ENCODE measurements at places on chromosomes 3 and 15.

DNA sequence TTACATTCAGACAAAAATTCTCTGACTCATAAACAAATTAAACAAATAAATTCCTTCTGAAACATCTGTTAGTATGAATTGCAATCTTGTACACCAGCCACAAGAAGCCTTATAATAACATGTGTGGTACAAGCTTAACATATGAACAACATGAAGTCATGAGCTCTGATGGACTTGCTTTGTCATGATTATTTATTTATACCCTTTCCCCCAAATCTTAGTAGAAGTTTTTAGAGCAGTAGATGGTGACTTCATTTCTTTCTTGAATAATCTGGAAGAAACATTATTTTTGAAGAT is 633.4 kb downstream of the EPHA3 start:
- no peak for DNase-seq

DNA sequence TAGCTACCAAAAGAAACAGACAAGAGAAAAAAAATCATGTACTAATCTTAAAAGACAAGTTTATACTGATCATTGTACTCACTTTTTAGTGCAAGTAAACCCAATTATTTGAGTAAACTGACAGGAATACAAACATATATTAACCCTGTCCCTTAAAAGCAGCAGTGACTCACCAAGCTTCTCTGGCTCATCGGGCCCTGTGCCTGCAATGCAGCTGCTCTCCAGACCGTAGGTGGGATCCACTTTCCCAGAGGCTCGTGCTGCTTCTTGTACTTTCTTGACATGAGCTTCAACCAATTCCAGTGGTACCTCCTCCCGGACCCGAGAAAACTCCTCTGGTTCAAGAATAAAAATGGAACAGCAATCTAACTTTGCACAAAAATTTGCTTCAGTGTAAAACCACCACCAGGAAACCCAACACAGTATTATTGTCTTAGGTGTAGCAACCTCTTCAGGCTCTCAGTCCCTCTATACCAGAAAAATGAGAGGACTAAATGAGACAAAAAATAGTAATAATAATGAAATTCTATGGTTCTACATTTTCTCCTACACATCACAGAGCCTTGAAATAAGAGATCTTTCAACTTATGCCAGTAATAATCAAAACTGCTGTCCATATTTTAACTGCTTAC is 82.6 kb upstream of the CSPG5 start:
- DNase-seq, result no peak

GRCh38 chr15:78092261-78093041 is at the start of gene SH2D7:
Gene SH2D7, plus strand, starts transcription at chr15:78092561. Its CDS starts 24 bp downstream, at chr15:78092585.
- DNase-seq, result peak; percentile 24

DNA sequence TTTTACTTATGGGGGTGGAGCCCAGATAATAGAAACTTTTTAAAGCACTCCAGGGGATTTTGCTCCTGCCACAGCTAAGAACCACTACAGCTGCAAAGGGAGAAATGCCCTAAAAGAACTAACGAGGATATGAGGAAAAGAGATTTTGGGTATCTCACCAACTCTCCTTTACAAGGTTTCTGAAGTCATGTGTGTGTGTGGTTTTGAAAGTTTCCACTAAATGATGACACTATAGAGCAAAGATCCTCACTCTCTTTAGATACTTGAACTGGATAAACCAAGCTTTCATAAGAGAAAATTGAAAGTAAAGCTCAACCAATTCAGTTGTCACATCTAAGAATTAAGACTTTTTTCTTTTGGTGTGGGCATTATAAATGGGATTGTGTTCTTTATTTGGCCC is 455.3 kb upstream of the ALCAM start:
- no peak for DNase-seq

DNA sequence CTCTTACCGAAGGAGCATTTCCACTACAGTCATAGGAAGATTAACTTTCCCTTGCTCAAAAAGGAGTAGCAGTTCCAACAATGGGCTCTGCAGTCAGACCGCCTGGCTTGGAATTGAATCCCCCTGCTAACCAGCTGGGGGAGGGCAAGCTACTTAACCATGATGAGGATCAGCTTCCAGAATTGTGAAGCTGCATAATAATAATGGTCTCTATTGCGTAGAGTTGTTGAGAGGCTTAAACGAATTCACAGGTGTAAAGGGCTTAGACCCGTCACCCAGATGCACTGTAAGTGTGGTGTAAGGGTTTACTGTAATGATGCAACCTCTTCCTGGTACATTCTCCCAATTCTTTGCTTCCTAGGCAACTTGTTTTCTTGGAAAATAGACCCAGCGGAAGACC is 185.2 kb upstream of the RGMA start:
- DNase-seq, result no peak

DNA sequence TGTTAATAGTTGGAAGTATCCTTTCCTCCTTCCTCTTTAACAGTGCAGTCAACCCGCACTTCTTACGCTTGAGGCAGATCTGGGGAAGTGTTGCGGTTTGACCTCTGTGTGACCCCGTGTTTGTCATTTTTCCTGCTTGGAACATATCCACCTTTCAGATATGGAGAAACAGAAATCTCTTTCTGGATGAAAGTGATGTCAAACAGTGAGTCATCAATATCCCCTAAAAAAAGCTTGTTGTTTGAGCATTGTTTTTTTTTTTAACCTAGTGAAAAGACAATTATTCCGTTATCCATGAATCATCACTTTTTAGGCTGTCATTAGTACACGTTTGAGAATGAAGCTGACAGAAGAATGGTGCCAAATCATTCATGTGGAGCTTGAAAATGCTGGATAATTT is 293.7 kb downstream of the ARPP21 start:
- no peak for DNase-seq

DNA sequence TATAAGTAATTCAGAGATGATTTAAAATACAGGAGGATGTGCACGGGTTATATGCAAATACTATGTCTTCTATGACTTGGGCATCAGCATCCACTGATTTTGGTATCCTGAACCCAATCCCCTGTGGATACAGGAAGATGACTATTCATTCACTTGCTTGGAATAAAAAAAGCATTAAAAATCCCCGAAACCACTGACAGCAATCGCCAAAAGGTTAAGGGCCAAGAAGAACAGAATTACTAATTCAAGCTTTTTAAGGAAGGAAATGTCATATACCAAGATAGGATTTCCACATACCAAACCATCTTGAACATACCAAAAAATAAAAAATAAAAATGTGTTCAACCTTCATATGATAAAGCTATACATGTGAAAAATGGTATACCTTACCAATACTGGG is 93.7 kb downstream of the DLG1 start:
- DNase-seq, result no peak

DNA sequence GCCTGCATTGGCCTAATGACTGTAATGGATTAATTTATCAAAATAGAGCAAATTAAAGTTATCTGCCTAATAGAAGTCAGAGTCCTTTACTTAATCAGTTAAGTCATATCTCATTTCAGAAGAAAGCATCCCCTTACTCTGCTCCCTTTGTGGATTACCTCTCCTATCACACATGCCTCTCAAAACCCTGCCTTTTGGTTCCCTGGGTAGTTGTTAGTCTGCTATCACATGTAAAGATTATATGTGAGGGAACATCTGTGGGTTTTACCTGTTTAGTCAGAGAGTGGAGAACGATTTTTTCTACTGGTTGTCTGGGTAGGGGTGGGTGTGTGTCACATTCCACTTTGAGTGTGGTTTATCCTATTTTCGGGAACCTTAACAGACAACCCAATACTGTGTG is 16.4 kb downstream of the UBE2E2 start:
- no peak for DNase-seq

DNA sequence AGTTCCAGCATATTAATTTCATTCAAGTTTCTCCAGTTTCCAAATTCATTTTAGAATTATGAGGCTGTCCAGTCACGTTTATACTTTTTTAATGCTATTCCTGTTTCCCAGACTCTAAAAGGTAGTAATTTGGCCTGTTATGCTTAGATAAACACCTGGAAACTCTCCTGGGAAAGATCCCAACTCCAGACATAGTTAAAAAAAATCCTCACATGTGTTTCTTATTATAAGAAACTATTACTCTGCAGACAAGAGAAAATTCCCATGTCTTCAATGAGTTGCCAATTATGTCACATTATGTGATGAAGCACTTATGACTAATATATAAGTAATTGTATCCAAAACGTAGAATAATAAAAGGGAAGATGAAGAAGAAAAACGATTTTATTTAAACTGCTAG is 137.1 kb upstream of the TMC3 start:
- no peak for DNase-seq

DNA sequence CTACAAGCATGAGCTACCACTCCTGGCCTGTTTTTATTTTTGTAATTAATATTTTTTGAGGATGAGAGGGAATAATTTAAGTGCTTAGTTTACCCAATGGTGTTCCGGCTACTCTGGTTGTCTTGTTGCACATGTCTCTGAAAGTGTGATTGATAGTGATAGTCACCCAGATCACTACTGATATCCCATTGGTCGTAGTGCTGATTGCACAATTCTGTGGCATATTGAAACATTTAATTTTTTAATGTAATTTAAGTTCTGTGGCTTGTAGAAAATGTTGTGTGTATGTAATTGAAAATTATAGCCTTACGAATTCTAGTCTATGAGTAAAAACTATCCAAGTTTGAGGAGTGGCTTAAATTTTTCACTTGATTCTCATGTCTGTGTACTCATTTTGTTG is 11.9 kb downstream of the ARIH2 start:
- no peak for DNase-seq

DNA sequence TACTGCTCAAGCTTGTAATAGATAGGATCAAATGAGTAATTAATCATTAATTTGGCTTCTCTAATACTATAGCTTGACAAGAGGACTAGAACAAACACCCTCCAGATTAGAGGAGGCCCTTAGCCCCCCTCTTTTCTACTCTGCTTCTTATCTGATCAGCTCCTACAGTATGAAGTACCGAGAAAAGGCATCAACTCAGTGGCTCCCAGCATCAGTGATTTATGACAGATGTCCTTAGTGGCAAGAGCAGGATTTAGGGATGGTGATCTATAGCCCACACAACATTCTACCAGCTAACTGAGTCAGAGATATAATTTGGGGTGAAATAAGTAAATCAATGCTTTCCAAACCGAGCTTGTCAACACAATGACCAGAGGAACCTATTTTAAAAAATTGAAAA is 541.1 kb downstream of the NLGN1 start:
- no peak for DNase-seq

- no peak for DNase-seq
These were observed 18.1 kb downstream of the DAZL start for GRCh38 chr3:16587047-16587680.

DNA sequence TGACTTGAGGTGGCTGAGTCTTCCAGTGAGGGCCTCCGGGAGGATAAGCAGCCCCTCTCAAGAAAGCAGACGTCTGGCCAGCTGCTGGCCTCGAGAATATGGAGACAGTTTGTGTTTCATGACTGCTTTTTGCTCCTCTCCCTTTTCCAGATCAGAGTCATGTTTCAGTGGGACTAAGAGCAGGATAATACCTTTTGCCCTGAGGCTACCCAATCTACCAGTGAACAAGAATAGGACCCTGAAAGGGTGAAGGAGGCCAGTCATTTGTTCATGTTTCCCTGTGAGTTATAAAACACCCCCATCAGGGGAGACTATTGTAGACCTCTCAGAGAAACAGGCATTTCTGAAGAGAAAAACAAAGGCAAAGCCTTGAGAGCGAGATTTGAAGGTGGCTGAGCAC is 137.4 kb downstream of the RYR3 start:
- no peak for DNase-seq

- no peak for DNase-seq
These were observed 420.9 kb upstream of the NECTIN3 start for GRCh38 chr3:110650741-110651140.

- no peak for DNase-seq
These were observed 225.6 kb downstream of the CNTN6 start for GRCh38 chr3:1318296-1319005.

DNA sequence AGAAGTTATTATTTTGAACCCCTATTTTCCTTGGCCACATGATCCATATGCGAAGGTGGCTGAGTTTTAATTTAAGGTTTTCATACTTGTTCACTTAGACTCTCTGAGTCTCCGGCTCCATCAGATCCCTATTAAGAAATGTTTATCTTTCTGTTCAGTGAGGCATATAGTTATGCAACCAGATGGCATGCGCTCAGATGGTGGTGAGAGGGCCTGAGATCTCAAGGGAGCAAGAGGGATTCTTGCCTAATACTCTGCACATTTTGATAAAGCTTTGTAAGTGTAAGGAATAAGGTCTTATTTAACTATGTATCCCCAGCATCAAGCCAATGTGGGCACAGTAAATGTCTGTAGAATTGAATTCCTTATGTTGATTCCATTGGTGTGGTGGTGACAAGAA is 78.9 kb upstream of the DPH6 start:
- DNase-seq, result no peak

DNA sequence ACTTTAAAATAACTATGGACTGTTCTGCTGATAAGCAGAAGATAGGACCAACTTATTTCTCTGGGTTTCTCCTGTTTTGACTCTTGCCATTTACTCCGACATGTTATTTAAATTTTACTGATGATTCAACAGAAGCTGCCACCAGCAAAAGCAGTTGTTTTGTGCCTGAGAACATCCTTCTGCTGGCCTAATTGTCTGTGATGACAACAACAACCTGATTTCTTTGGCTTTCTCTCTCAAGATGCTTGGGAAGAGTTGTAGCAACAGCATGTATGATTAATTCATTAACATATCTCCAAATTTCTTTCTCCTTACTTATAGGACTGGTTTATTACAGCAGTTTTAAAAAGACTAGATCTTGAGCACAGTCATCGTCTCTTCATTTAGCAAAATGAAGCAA is 36.9 kb upstream of the DYNC1LI1 start:
- no peak for DNase-seq

DNA sequence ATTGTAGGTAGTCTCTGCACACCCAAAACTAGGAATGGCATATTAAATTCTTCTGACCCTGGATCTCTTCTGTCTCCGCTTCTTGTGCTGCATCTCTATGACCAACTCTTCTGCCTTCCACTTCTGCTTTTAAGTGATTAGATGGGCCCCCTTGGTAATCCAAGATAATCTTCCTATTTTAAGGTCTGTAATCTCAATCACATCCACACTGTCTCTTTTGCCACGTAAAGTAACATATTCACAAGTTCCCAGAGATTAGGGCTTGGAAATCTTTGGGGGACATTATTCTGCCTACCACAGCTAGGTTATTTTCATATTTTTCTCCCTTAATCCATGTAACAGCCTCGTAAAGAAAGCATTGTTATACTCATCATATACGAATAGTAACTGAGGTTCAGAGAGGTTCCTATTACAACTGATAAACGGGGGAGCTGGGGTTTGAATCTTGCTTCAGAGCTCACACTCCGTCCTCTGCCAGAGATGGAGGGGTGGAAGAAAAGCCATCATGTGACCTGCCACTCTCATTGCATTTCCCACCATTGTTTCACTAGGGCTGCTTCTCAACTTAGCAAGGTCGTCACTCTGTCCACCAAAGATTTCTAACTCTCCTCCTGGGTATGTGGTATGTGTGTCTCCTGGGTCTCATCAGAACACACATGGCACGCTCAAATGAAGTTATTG is 6.6 kb upstream of the CD47 start:
- DNase-seq, result no peak

GRCh38 chr3:177789500-177789899 is 592.2 kb upstream of the TBL1XR1 start:
- no peak for DNase-seq

All from activated T-cell treated with anti-CD3 and anti-CD28 coated beads, Interleukin-2, amount 50 U/mL, for 24 hours (primary cell).